Stimulated activated CD8-positive, alpha-beta memory T cell treated with anti-CD3 and anti-CD28 coated beads, Interleukin-4, amount 100 ng/mL, for 24 hours (primary cell): ENCODE measurements at places on chromosomes 1 and 21.

DNA sequence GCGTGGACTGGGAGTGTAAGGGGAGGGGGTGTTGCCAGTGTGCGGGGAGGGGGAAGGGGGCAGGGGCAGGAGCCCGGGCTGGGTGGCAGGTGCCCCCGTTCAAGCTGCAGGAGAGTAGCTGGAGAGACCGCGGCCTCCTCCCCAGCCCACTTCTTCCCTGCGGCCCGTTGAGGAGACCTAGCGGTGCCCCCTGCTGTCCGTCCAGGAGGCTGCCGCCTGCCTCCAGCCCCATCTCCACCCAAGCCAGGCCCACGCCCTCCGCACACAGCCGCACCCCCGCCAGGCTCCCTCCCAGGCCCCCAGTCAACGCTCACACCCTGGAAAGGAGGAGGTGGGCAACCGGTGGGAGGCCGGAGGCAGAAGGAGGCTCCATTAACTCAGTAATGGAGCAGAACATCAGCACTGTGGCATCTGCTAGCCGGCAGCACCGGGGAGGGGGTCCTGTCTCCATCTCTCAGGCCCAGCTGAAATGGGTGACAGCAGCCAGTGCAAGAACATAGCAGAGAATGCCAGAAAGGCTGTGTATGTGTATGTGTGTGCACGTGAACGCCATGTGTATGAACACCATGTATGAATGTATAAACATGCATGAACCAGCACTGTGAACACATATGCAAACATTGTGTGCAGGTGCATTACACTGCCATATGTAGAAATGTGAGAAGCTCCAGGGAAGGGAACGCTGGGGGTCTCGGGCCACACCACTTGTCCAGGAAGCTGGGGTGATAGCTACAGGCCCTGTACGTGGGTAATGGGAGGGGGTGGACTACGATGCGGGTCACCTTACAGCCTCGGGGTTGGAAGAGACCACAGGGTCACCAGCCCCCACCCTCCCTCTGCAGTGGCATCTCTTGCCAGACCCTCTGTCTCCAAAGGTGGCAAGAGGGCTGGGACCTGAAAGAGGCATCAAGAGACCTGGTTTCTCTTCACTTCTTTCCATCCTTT is 84.6 kb downstream of the SYT2 start:
- peak; percentile 40 for DNase-seq

DNA sequence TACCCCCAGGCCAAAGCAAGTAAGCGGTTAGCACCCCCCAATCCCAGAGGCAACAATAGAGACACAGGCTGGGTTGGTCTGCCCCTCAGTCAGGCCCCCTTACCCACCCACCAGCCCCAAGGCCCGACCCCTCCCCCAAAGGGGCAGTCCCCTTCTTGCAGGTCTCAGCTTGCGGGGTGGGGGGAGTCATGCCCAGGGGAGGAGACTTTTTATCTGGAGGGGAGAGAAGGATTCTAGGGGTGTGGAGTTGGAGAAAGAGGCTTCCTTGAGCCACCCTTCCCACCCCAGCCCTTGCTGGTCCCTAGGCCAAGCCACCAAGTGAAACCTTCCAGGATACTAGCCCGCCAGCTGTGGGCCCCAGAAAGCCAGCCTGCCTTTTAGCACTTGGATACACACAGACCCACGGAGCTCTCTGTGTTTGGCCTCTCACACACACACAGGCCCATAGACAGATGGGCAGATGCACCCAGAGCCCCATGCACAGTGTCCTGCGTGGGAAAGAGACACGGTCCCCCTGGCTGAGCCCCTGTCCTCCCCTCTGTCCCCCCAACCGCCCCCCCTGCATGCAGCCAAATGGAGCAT is 7.1 kb downstream of the TMEM54 start:
- DNase-seq, result no peak

DNA sequence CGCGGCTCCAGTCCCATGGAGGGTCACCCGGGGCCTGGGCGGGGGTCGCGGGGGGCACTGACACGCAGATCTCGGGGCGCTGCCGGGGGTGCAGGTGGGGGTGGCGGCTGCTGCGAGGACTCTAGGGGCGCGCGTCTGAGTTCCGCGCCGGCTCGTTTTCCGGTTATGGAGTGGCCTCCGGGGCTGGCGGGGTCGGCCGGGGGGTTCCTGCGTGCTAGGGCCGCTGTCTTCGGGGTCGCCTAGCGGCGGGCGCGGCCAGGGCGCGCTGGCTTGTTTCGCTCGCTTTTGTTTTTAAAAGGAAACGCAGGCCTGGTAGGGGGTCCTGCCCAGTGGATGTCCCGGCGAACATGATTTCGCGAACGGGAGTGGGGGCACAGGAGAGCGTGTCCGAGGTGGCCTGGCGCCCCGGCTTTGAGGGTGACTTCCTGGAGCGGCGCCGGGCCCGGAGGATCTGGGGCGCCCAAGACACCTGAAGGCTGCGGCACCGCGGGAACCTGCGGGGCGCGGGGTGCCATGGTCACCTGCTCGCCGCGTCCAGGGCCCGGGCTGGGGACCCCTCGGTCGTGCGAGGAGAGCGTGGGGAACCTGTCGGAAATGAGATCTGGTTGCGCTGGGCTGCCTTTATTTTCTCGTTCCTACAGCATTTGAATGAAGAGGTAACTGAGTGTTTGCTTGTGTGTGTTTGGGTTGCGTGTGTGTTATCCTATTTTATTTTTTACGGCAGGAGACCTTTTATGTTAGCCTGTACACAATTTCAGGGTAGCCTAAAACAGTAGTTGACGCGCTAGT is 618 bp downstream of the ETS2 start:
- DNase-seq, result no peak

- DNase-seq, result no peak
Observed at GRCh38 chr1:207812778-207813511, 61.1 kb downstream of the CD46 start.

GRCh38 chr1:62962901-62963776 is 179.2 kb downstream of the ATG4C start:
- DNase-seq, result peak; percentile 1

DNA sequence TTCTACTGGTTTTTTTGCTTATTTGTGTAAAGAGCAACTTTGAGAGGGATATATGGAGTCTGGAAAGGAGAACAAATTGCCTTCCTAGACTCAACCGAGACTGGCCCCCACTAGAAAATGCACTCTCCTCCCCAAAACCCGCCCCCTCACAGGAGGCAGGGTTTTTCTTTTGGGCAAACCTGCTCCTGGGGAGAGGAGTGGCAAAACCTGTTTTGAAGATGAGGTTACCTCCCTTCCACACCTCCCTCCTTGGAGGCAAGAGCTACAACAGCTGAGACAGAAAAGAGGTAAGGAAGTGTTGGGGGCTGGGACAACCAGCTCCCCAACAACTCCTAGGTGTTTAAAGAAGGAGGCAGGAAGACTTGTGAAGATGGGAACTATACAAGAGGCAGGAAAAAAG is at the start of gene BNIPL:
Gene BNIPL (plus strand): TSS at position 231 of the 400 bp plus-strand sequence. CDS start 140 bp downstream, at position 371.
- no peak for DNase-seq

DNA sequence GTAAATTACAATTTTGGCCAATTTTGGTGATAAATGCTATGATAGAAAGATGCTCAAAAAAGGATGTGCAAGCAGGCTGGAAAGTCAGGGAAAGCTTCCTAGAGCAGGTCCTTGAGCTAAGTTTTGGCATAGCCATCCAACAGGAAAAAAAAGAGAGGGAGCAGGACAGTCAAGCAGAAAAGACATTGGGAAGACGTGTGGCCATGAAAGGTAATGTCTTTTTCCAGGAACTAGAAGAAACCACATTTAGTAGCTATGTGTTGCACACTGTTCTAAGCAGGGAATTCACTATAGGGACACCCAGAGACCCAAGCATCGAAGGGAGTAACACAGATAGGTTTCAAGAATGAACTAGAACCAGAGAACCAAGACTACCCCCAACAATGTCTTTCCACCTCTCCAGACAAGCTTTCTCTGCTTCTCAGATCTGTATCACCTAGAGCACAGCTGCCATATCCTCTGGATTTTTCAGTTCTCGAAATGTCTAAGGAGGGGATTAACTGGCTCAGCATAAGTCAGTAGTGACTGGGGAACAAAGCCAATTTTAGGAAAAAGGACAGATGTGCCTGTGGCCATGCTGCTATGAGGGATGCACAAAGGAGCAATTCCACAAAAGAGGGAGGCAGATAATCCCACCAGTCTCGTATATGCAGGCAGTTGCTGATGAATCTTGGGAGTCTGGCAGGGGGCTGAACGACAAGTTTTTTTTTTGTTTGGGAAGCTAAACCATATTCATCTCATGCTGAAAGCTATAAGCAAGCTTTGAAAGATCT is 97.1 kb upstream of the DAB1 start:
- no peak for DNase-seq

- no peak for DNase-seq
Observed at GRCh38 chr1:180386745-180387367, 115.5 kb downstream of the ACBD6 start.

DNA sequence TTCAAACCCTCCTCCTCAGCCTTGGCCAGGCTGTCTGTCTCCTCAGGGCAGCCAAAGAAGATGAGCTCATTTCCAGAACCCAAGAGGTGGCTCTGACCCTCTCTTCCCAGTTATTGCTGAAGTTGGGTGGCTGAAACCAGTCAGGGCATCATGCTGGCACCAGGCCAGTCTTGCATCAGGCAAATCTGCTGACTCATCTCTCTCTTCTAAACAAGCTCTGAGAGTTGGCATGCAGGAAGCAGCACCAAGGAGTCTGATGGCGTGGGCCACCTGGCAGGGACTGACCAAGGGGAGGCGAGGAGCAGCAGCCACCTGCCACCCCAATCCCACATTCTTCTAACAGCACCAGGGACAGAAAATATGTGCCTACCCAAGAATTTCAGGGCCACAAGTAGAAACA is 104.8 kb upstream of the ATP1A1 start:
- DNase-seq, result no peak

DNA sequence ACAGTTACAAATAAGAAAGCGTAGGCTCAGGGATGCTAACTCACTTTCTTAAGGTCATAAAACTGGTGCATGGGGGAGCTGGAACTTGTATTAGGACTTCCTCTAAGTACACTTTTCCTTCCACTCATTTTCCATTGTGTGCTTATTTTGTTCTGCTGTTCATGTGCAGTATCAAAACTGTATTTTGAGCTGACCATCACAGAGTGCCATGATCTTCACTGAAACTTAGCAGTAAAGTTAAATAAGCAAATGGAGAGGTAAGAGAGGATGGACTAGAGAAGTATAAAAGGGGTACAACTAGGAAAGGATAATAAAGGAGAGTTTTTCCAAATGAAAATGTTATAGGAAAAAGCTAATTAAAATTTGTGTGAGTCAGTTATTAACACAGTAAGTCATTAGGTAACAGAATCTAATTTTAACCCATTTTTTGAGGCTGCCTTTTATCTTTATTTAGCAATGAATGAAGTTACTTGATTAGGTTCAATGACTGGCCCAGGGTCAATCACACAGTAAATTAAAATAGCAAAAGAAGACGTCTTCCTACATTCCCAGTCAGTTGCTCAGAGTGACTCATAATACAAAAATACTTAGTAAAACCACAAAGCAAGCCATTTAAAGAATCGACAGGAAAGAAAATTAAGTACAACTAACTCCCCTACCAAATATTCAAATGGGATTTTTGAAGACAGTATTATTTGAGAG is 165.8 kb upstream of the C1orf105 start:
- no peak for DNase-seq

- no peak for DNase-seq
Observed at GRCh38 chr1:26200413-26200812, 10.0 kb downstream of the CATSPER4 start.
